ENCODE measurements at places on chromosomes 11 and 22.

DNA sequence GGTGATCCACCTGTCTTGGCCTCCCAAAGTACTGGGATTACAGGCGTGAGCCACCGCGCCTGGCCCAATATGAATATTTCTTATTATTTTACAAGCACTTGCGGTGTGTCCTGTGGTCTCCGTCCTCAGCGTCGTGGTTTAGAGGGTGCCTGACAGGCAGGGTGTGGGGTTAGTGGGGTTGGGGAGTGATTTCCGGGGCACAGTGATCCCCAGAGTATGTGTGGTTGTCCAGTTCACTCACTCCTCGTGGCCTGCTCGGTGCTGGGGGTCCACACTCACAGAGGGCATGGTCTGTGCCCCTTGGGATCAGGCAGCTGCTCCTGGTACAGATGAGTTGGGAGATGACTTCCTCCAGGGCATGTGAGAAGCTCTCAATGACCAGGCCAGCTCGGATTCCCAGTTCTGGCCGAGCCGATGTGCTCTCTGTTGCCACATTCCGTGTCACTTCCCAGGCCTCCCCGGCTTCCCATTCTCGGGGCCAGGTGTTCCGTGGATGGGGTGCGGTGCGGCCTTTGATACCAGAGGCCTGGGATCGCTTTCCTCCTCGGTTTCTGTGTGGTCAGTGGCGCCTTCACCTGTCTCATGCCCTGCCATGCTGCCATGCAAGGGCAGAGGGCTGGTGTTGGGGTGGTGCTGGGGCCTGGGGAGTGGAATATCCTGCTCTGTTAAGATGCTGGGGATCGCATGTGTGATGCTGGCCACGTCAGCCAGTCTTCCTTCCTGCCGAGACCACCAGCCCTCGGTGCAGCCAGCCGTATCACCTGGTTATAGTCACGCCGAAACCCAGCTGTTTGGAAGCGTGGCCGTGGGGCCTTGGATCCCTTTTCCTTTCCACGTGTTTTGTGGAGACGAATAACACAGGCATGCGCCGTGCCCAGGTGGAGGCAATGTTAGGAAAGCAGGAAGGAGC, 39.6 kb downstream of the PARVB start:
- no peak for DNase-seq

- DNase-seq: no peak
Observed at GRCh38 chr11:128450882-128451651, 136.3 kb downstream of the ETS1 start.

GRCh38 chr11:47905358-47906059, 57.4 kb upstream of the NUP160 start:
- no peak for DNase-seq

DNA sequence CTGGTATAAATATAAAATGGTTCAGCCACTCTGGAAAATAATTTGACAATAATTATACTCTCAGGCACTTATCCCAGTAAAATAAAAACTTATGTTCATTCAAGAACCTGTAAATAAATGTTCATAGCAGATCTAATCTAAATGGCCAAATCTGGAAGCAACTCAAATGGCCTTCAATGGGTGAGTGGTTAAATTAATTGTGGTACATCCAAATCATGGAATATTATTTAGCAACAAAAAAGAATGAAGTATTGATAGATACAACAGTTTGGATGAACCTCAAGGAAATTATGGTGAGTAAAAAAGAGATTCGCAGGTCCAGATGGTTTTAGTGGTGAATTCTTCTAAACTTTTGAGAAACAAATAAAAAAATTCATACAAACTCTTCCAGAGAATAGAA, 287.0 kb upstream of the ZC3H12C start:
- no peak for DNase-seq

- DNase-seq: no peak
Observed at GRCh38 chr22:19138217-19139000, 6.0 kb downstream of the ESS2 start.

GRCh38 chr11:126628790-126629621, 273.5 kb downstream of the ST3GAL4 start:
- DNase-seq: peak; percentile 53

GRCh38 chr11:8786933-8787332, 104.3 kb downstream of the RPL27A start:
- DNase-seq: no peak

GRCh38 chr11:70169127-70169526, 34.0 kb upstream of the FADD start:
- no peak for DNase-seq

DNA sequence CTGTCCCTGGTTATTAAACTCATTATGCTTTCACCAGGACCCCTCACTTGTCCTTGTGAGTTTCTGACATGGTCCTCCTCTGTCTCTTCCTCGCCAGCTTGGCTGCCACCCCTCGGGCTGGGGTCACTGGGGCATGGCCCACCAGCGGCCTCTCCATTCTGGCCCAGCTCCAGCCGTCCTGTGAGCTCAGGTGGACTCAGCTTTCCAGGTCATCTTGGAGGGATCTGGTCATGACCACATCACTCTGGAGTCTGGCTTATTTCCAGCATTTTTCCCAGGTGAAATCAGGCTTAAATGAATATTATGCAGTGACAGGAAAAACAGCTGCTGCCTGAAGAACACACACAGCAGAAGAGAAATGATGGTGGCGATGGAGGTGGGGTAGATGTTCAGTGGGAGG, 224.5 kb downstream of the ADAMTS15 start:
- no peak for DNase-seq

DNA sequence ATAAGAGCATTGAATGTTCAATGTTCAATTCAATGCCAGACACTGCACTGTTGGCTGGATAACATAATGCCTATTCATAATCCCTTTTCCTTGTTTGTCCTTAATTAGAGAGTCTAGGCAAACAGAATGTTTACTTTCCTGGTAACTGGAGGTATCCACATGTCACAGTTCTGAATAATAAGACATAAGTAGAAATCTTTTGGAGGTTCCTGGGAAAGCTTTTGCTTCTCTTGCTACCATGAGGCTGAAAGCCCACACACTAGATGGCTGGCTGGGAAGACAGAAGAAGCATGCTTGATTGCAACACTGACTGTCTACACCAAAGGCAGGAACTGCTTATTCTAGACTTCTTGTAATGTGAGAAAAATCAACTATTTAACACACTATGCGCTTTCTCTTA, 79.5 kb downstream of the GAB2 start:
- DNase-seq: no peak

DNA sequence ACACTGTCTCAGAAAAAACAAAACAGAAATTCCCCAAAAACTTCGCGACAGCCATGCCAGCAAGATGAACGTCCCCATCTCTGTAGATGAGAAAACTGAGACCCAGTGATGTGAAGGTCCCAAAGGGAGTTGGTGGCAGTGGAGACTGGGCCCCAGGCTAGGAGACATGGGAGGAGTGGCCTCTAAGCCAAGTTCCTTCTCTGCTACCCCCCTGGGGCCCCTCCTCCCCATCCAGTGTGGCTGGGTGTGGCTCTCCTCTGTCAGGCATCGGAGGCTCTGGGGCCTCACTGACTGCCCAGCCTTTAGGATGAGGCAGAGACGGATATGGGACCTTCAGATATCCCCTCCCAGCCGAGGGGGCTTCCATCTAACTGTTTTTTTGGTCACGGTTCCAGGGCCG, 9.8 kb downstream of the RELT start:
- DNase-seq: no peak
